ENCODE measurements at places on chromosomes 6 and 20. TPM values are rescaled to one million over a fixed set of nuclear protein-coding genes. Genes with fewer than 3 reads are reported as not detected.

- no peak for DNase-seq
Measured at GRCh38 chr6:104788400-104788799, 71.3 kb downstream of the HACE1 start.

GCNT2 gene
- 6.4 TPM for total RNA-seq

DNA sequence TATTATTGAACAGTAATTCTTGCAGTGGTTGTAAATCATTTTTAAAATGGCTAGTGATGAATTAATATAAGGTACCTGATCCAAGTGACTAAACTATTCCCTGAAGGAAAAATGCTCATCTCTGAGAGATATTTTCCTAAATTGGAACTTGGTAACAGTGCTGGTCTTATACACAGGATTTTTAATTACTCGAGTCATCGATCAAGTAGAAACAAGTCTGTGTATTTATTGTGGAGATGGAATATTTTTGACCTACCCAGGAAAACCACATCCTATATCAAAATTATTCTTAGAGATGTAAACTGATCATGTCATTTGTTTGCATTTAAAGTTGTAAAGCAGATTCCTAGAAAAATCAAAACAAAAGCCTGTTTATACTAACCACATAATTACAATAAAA is 166.9 kb downstream of the MOXD1 start:
- DNase-seq, result no peak

DNA sequence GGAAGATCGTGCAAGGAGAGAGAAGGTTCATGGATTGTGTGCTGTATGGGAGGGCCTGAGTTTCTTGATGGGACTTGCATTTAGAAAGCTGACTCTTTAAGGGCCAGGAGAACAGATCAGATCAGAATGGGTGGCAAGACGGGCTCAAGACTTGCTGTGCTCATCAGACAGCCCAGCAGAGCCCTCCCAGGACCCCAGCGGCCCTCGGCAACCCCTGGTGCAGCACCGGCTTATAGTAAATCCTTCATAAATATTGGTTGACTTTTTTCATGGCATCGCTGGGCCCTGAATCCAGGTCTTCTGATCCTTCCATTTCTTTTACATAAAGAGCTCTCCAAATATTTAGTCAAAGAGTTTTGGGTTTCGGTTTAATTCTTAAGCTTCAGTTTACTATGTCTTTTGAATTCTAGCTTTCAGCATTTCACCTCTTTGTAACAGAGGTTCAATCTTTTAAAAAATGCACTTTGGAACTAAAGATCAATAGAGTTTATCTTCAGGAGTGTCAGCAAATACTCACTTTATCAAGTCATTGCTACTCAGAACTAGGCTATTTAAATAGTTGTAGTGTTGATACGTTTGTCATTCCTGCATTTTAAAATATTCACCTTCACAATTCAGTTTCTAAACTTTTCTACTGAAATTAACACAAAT is 205.6 kb downstream of the ZDHHC14 start:
- no peak for DNase-seq

HLA-DRB1 gene
- 0.84 TPM for total RNA-seq

- DNase-seq, result no peak
Measured at GRCh38 chr6:113411011-113411410, 446.1 kb upstream of the MARCKS start.

All from neural crest cell (in vitro differentiated cells).